ENCODE measurements at places on chromosomes 6 and 20.

- no peak for ATAC-seq
These were observed 16.1 kb upstream of the HFE start for GRCh38 chr6:26071135-26071534.

DNA sequence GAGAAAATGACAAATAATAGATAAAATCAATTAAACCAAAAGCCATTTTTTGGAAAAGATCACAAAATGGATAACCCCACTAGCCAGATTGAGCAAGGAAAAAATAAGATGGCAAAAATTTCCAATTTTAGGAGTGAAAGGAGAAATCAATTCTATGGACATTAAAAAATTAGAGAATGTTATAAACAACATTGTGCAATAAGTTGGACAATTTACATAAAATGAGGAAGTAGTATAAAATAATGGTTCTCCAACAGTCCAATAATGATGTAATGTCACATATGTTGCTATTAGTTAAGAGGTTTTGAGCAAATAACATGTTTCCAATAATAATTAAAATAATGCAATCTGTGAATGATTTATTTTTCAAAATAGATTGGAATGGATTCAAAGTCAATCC is 3.1 kb upstream of the SNAP91 start:
- no peak for ATAC-seq

DNA sequence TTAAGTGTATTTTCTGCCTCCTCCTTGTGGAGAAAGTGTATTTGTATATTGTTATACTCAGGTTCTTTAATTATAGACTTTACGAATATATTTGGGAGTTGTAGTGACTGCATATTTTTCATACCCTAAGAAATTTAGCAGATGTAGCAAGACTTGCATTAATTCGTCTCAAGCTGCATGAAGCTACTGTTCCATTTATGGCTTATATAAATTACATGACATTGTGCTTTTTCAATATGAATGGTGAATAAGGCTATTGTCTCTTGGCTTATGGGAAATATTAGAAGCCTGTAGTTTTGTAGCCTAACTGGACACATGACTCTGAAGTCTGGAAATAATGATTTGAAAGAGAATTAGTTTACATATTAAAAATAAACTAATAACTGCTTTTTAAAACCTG is 2.4 kb downstream of the ADGRG6 start:
- no peak for ATAC-seq

GRCh38 chr20:25245461-25245860 is 2.4 kb upstream of the PYGB start:
- ATAC-seq = no peak

DNA sequence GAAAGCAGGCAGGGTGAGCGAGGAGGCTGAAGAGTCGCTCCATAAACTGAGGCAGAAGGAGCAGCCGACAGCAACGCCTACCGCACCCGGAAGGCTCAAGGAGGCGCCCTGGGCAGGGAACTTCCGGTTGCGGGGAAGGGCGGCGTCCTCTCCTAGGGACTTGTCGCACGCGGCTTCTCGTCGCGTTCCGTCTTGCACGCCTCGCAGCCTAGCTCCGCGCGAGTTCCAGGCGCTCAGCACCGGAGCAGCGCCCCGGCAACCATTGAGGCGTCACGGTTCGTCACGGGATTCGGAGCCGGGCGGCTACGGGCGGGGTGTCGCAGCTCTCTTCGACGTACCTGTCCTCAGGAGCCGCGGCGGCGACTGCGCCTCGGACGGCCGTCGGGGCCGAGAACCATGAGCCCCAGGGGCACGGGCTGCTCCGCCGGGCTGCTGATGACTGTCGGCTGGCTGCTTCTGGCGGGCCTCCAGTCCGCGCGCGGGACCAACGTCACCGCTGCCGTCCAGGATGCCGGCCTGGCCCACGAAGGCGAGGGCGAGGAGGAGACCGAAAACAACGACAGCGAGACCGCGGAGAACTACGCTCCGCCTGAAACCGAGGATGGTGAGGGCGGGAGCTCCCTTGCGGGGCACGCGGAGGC is at the start of gene SPACA1:
SPACA1 (plus strand) TSS at position 332 of the 641 bp plus-strand sequence; CDS start at position 397, 65 bp downstream.
- ATAC-seq = no peak

- ATAC-seq = no peak
These were observed 128.1 kb upstream of the DOK5 start for GRCh38 chr20:54347166-54347833.

- ATAC-seq = peak; percentile 42
These were observed 43.4 kb upstream of the RNF144B start for GRCh38 chr6:18343741-18344140.

GRCh38 chr6:3664625-3665041 is 86.9 kb downstream of the PXDC1 start:
- no peak for ATAC-seq

GRCh38 chr6:109498052-109498451 is 15.0 kb upstream of the ZBTB24 start:
- ATAC-seq = no peak

DNA sequence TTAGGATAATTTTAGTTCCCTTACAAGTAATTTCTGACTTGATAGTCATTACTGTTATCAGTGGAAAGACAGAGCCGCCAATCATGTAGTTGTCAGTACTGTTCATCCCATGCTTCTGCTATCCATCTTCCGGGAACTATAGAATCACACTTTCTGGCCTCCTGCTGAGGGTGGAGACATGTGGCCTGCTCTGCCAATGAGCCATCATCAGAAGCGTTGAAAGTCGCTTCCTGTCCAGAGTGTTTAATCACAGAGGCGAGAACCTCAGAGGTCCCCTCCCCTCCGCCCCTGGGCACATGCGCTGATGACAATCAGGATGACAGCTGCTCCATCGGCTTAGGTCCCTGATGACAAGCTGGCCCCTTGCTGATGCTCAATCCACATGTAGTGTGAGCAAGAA is 3.0 kb downstream of the DDO start:
- no peak for ATAC-seq

DNA sequence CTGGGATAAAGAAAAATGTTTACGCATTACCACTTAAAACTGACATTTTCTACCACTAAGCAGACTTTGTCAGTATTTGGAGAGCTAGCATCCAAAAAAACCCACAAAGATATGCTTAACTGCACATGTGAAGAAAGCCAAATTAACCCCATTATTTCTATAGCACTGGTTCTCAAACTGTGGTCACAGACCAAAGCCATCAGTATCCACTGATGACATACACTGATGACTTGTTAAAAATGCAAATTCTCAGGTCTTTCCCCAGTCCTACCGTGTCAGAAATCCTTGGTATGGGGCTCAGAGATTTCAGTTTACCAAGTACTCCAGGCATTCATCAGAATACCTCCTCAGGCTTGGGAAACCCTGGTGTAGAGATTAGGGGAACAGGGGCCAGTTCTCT is 230.2 kb downstream of the PTPRK start:
- ATAC-seq = no peak

DNA sequence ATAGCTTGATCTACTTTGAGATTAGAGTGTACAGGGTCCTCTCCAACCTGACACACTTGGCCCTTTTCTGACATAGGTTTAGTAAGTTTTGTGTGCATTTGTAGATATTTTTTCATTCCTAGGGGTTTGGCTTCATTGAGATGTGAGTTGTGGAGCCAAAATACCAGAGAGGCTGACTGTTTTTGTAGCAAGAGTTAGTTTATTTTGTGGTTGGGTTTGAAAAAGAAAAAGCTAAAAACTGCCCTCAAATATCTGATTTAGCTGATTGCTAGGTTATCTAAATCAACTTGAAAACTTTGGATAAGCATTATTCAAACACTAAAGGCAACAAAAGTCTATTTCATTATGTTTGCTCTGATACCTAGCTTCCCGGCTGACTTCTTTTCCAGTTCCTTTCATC is 164.7 kb upstream of the CENPW start:
- no peak for ATAC-seq

DNA sequence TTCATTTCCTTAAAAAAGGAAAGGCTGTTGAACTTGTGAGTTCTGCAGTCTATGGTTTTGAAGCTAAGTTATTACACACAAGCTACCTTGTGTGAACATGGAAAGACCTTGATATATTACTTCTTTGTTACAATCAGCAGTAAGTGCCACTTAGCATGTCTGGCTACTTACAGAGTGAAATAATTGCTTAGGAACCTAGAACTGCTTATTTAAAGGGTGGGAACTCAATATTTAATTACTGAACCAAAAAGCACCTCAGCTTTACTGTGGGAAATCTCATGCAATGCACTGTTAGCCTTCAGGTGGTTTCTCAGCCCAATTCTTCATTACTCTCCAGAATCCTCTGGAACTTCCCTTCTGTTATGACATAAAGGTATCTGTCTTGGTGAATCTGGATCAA is 17.9 kb downstream of the PERP start:
- no peak for ATAC-seq

GRCh38 chr20:41247523-41248367 is 69.8 kb downstream of the ZHX3 start:
- ATAC-seq = no peak

GRCh38 chr6:168601546-168601945 is 160.6 kb downstream of the SMOC2 start:
- ATAC-seq = no peak

DNA sequence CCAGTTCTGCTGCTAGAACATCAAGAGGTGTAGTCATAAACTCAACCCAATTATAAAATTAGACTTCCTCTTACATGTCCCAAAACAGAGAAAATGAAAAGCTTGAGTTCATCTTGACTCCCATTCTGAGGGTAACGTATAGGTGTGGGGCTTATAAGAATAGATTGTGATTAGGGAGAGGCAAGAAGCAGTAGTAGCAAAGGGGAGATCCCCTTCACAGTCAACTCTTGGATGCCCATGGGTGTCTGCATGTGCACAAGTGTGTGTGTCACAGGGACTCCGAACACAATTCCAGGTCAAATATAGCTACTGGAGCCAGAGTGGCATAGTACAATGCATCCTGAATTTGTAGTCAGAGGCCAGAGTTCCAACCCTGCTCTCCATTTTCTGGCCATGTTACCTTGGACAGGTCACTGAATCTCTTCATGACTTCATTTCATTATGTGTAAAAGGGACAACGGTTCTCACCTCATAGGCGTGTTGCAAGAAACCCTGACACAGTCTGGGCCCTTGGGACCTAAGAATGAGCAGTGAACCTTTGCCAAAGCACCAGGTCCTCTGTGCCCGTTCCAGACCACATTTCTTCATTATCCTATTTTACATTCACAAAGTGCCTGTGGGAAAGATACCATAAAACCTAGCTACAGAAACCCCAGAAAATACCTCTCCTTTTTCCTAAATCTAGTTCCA is 11.8 kb downstream of the GSTA4 start:
- ATAC-seq = no peak

DNA sequence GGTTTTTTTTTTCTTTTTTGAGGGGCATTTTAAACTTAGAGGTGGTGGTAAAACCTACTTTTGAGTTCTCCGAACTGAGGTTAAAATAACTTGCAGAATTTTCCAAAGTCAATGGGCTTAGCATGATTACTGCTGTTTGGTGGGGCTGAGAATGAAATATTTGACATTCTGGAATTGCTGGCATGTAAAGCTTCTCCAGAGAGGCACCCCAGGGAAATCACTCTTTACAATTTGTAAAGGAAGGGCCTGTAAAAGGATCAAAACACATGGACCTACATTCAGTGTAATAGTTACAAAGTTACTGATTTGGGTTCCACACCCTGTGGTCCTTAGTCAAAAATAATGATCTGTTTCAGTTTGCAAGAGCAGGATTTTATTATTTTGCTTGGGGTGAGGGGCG is 5.5 kb downstream of the FAM217B start:
- ATAC-seq = no peak

GRCh38 chr6:11712760-11713159 is 65.8 kb downstream of the ADTRP start:
- peak; percentile 71 for ATAC-seq

- peak; percentile 26 for ATAC-seq
These were observed 201.6 kb downstream of the FOXA2 start for GRCh38 chr20:22382742-22383141.

DNA sequence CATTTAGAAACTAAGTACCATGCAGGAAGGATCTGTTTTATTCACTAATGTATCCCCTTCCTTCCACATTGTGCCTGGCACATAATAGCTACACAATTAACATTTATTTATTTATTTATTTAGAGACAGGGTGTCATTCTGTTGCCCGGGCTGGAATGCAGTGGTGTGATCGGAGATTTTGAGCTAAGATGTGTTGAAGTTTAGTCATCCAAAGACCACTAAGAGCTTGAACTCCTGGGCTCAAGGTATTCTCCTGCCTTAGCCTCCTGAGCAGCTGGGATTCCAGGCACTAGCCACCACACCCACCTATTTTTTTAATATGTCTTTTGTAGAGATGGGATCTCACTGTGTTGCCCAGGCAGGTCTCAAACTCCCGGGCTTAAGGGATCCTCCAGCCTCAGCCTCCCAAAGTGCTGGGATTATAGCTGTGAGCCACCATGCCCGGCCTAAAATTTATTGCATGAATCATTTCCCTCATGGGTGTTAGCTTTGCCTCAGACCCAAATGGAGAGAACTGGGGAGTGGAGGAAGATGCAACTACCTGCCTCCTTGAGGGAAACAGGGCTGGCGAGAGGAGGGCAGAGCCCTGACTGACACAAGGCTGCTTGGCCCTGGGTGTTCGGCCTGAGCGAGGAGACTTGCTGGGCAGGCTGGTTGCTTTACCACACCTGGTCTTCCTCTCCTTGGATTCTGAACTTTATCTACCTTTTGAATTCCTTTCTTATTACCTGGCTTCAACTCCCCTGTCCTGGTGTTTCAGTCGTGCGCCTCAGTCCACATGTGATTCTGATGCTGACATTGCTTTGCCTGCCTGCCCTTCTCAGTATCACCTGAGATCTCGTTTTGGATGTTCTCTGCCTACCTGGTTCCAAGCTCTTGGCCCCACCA is 1.7 kb upstream of the DYNLT1 start:
- peak; percentile 56 for ATAC-seq

DNA sequence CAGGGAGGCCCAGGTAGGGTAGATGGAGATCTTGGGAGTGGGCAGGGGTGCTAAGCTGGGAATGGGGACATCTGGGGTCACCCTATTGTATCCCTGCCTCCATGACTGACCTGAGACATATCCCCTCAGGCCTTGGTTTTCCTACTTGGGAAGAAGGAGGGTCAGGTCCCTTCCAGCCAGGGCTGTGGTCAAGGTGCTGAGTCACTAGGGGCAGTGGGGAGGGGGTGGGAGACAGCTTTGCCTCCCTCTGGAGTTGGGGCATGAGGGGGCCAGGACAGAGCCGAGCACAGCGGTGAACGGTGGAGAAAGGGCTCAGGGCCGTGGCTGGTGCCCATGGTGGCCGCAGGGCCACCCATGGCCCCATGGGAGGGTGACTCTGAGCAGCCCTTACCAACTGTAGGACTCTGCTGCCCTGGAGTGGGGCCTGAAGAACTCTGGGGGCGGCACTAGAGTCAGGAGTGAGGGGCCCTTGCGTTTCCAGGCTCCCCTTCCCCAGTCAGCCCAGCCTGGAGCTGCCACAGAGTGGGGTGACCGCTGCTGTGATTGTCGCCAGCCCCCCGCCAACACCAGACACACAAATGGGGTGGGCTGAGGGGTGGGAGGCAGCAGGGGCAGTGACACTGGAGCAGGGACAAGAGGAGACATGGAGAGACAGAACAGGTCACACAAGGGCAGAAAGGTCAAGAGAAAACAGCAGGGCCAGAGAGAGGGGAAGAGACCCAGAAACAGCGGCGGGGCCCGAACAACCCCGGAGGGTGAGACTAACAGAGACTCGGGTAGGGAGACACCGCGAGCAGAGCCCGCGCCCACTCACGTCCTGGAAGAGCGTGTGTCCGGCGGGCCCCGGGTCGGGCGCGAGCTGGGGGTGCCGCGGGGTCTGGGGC is 576 bp downstream of the NECAB3 start:
- no peak for ATAC-seq

- ATAC-seq = no peak
These were observed 114.3 kb upstream of the DST start for GRCh38 chr6:56756791-56757587.

- ATAC-seq = no peak
These were observed 41.2 kb downstream of the HIVEP2 start for GRCh38 chr6:142903812-142904211.

Data from esophagus mucosa (tissue), 1 donor.